PC-3 (cell line): ENCODE measurements at places on chromosomes 5 and 9. TPM values are rescaled to one million over a fixed set of nuclear protein-coding genes. Genes with fewer than 3 reads are reported as not detected.

LMAN2 gene
- total RNA-seq, result 310 and 369 TPM in 2 replicates

NUTM2G gene
- total RNA-seq, result not detected in 2 replicates

CCL21 gene
- not detected in 2 replicates for total RNA-seq

ARSI gene
- total RNA-seq, result 5.9 and 6.3 TPM in 2 replicates

SPATA31A3 gene
- total RNA-seq, result not detected in 2 replicates

HRH2 gene
- not detected in 2 replicates for total RNA-seq

IQGAP2 gene
- not detected in 2 replicates for total RNA-seq

CLIC3 gene
- total RNA-seq, result 1.4 and 4.3 TPM in 2 replicates

PCDHGA2 gene
- total RNA-seq, result not detected in 2 replicates

KIF24 gene
- 4.7 and 5.0 TPM in 2 replicates for total RNA-seq

DRD1 gene
- total RNA-seq, result not detected in 2 replicates

PCDHGA6 gene
- 1.3 and 1.6 TPM in 2 replicates for total RNA-seq

ATP6V0E1 gene
- total RNA-seq, result 154 and 162 TPM in 2 replicates

BHMT2 gene
- total RNA-seq, result not detected in 2 replicates

SLC4A9 gene
- total RNA-seq, result 0.29 TPM in 1 of 2 replicates, not detected in the other

DNA sequence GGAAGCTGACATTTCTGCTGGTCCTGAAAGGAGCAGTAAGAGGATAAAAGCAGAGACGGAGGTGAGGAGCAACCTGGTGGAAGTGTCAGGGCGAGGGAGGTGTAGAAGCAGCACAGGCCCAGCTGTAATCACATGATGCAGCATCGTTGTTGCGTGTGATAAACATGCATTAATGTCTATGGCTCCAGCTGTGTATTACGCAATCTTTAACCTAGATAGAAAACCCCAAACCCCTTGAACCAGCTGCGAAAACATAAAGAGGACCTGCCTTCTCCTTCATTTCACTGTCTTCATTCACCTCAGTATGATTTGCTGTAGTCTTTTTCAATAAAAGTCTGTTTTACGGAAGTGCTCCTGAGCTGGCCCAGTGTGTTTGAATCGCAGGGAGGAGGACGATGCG lies 162.9 kb downstream of the NTRK2 start:
- no peak overlapping the region for H3K27ac ChIP-seq
- no peaks in the 10 kb centered on the region for H3K4me1 ChIP-seq
- H3K36me3 ChIP-seq, result no peaks in the 10 kb centered on the region
- no peaks in the 10 kb centered on the region for H3K27me3 ChIP-seq
- no peak overlapping the region for H3K4me3 ChIP-seq

- no peaks in the 10 kb centered on the region for H3K27me3 ChIP-seq
- H3K36me3 ChIP-seq, result no peaks in the 10 kb centered on the region
- H3K4me3 ChIP-seq, result peak overlapping the region; percentile 50
- H3K27ac ChIP-seq, result peak overlapping the region; percentile 95
- peaks cover 64% of the 10 kb centered on the region for H3K4me1 ChIP-seq
Observed at GRCh38 chr5:172777881-172778814, 7.2 kb upstream of the DUSP1 start.

DNA sequence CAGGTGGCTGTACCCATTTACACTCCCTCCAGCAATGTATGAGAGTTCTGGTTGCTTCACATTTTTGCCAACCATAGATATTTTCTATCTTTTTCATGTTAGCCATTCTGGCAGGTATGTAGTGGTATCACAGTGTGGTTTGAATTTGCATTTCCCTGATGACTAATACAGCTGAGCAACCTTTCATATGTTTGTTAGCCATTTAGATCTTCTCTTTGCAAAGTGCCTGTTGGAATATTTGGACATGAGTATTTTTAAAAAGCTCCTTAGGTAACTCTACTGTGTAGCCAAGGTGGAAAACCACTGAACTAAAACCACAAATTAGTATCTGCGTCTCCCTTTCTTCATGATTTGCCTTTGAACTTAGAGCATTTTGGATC lies 31.9 kb downstream of the IRF1 start:
- H3K4me3 ChIP-seq, result no peak overlapping the region
- peak; percentile 57 for DNase-seq
- no peaks in the 10 kb centered on the region for H3K36me3 ChIP-seq

DNA sequence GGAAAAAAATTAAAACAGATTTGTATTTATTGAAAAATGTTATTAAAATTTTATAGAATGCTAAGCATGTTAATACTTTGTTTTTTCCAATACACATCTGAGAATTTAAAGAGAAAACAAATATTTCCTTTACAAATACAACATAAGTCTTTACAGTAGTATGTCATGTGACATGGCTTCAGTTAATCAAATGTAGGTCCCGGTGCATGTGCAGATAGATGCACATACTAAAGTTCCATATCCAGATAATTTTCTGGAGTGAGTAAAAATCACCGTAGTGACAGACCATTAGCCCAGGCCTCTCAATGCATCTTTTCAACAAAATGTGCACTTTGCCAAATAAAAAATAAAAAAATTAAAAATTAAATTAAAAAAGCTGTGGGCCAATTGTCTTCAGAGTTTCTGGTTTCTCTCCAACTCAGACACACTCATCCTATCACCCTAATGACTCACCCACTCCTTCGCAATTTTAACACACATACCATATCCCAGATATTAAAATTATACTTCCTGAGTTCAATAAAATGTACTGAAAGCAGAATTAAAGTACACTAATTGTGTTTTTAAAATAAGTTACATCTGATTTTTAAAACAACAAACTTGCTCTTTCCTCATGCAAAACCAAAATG lies 508.1 kb downstream of the NR2F1-AS1 start:
- DNase-seq, result peak; percentile 70
- peaks cover 49% of the 10 kb centered on the region for H3K4me1 ChIP-seq
- peak overlapping the region; percentile 88 for H3K27ac ChIP-seq
- H3K36me3 ChIP-seq, result no peaks in the 10 kb centered on the region

DNA sequence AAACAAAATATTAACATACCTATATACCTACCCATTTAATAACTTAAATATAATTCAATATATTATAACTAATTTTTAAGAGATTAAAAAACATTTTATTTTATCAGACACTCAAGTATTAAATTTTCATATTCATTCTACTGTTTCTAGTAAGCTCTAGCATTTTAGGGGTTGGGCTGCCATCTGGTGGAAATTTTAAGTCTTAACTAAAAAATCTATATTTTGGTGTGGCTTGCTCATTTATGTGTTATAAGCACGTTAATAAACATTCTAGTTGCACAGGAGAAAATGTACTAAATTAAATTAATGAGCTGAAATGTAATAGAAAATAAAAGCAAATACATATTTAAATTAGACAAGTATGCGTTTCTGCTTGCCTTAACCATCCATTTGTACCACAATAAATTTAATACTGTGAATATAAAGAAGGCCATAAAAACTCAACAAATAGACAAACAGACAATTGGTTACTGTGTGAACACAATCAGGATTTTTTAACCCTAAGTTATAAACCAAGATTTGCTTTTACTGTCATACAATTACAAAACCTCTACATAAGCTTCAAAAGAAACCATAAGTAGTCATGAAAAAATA lies 1728.3 kb upstream of the CDH9 start:
- H3K27me3 ChIP-seq, result no peaks in the 10 kb centered on the region
- no peaks in the 10 kb centered on the region for H3K36me3 ChIP-seq

GRCh38 chr9:93895535-93895934 lies 59.6 kb downstream of the BARX1 start:
- no peaks in the 10 kb centered on the region for H3K27me3 ChIP-seq
- H3K4me3 ChIP-seq, result no peak overlapping the region
- H3K36me3 ChIP-seq, result no peaks in the 10 kb centered on the region
- H3K4me1 ChIP-seq, result no peaks in the 10 kb centered on the region
- no peak overlapping the region for H3K27ac ChIP-seq

- no peaks in the 10 kb centered on the region for H3K36me3 ChIP-seq
- no peak overlapping the region for H3K27ac ChIP-seq
- H3K4me1 ChIP-seq, result no peaks in the 10 kb centered on the region
- H3K27me3 ChIP-seq, result no peaks in the 10 kb centered on the region
Observed at GRCh38 chr9:24391095-24391494, 154.6 kb downstream of the IZUMO3 start.

GRCh38 chr5:81315336-81315735 lies 13.9 kb downstream of the ZCCHC9 start:
- no peaks in the 10 kb centered on the region for H3K4me1 ChIP-seq
- no peak overlapping the region for H3K27ac ChIP-seq
- peak; percentile 9 for DNase-seq
- H3K4me3 ChIP-seq, result no peak overlapping the region
- H3K27me3 ChIP-seq, result no peaks in the 10 kb centered on the region
- peaks cover 5% of the 10 kb centered on the region; the same call in 1 of the 2 replicates for H3K36me3 ChIP-seq

DNA sequence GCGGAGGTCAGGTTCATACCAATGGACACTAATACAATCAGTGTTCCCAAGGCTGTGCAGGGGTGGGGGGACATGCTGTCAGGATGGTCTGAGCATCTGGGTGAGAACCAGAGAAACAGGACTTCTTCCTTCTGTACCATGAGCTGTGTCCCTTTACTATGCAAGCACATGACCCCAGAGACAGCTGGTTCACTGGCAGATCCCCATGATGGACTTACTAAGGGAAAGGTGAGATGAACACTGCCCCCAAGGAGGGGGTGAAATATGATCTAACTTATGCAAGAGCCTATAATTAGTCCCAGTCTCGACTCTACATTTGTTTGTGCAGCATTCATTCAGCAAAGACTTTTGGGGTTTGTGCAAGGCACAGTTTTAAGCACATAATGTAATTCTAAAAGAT lies 91.4 kb downstream of the LIFR start:
- H3K4me1 ChIP-seq, result peaks cover 55% of the 10 kb centered on the region
- no peak overlapping the region for H3K4me3 ChIP-seq
- no peaks in the 10 kb centered on the region for H3K27me3 ChIP-seq
- no peak for DNase-seq

- H3K27ac ChIP-seq, result no peak overlapping the region
- DNase-seq, result no peak
- H3K36me3 ChIP-seq, result peaks cover 13% of the 10 kb centered on the region
- H3K4me3 ChIP-seq, result no peak overlapping the region
Observed at GRCh38 chr9:132381966-132382541, 24.6 kb downstream of the TTF1 start.

DNA sequence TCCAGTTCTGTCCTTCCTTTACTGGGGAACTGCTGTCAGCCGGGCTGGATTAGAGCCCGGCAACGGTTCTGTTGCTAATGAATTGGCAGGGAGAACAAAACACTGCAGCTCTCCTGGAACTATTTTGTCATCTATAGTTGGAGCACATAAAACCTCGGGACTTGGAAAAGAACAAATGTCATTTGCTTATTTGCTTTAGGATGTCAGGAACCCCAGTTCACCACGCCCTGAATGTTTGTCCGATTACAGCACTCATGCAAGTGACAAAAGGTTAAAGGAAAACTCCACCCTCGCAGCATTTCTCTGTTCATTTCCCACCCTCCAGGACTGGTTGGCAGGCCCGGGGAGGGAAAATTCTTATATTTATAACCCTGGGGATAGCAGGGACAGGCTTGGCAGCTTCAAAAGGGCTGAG lies 66.4 kb upstream of the PLPP1 start:
- H3K27me3 ChIP-seq, result no peaks in the 10 kb centered on the region
- H3K4me1 ChIP-seq, result peaks cover 53% of the 10 kb centered on the region
- peak; percentile 85 for DNase-seq
- no peaks in the 10 kb centered on the region for H3K36me3 ChIP-seq
- peak overlapping the region; percentile 95 for H3K27ac ChIP-seq

GRCh38 chr5:24353611-24354010 lies 291.2 kb downstream of the CDH10 start:
- no peaks in the 10 kb centered on the region for H3K4me1 ChIP-seq
- no peaks in the 10 kb centered on the region for H3K36me3 ChIP-seq
- H3K4me3 ChIP-seq, result no peak overlapping the region
- no peaks in the 10 kb centered on the region for H3K27me3 ChIP-seq

DNA sequence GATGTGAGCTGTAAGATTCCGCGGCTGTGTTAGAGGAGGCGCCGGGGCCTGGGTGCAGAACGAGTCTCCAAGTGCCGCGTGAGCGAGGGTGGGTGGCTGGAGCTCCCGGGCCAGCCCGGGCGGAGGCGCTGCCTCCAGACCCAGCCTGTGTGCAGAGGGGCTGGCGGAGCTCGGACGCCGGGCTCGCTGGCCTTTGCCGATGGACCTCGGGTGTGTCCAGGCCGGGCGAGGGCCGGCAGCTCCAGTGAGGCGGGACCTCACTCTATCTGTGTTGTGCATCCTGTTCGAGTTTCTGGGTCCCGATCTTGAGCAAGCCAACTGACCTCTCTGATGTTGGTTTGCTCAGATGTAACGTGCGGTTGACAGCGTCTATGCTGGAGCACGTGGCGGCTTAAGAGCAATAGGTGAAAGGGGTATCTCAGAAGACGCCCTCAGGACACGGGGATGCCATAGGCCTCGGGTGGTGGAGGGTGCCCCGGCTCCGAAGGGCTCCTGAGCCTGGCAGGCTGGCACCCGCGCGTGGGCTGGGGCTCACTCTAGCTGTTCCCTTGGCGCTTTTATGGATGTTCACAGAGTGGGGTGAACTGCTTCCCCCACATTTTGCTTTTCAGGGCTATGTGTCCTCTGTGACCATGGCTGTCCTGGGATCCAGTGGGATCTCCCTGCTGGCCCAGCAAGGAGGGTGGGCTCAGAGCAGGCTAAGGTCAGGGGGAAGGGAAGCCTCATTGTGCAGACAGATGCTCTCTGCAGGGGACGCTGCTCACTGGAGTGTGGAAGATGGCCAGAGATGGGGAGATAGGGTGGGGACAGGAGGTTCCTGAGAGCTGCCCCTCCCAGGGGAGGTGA lies 69.8 kb downstream of the MRPL36 start:
- H3K27me3 ChIP-seq, result peaks cover 57% of the 10 kb centered on the region
- H3K4me3 ChIP-seq, result no peak overlapping the region
- H3K27ac ChIP-seq, result no peak overlapping the region
- DNase-seq, result no peak

GRCh38 chr9:120846906-120847305 lies 4.2 kb upstream of the PSMD5 start:
- no peaks in the 10 kb centered on the region for H3K36me3 ChIP-seq
- H3K4me1 ChIP-seq, result no peaks in the 10 kb centered on the region; the same call in 1 of the 2 replicates
- H3K27me3 ChIP-seq, result no peaks in the 10 kb centered on the region
- H3K4me3 ChIP-seq, result no peak overlapping the region

GRCh38 chr5:132093271-132093670 lies 19.7 kb downstream of the CSF2 start:
- H3K4me1 ChIP-seq, result peaks cover 45% of the 10 kb centered on the region
- no peak overlapping the region for H3K4me3 ChIP-seq
- no peaks in the 10 kb centered on the region for H3K27me3 ChIP-seq
- H3K27ac ChIP-seq, result peak overlapping the region; percentile 93
- no peaks in the 10 kb centered on the region for H3K36me3 ChIP-seq

DNA sequence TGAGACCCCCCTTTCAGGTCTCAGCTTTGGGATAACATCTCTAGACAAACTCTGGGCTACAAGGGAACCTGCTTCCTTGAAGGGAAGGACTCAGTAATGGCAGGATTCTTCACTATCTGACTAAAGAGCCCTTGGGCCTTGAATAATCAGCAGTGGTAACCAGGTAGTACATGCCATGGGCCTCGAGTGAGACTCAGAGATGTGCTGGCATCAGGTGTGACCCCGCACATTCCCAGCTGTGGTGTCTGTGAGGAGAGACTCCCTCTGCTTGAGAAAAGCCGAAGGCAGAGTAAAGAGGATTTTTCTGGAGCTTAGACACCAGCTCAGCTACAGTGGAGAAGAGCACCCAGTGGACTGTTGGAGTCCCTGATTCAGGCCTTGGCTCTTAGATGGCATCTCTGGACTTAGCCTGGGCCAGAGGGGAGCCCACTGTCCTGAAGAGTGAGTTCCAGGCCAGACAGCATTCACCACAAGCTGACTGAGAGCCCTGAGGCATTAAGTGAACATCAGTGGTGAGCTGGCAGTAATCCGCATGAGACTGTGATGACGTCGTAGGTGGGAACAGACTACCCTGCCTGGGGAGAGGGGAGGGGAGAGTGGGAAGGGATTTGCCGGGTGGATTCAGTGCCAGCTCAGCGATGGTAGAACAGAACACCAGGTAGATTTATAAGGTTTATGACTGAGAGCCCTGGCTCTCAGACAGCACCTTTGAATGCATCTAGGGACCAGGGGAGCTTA lies 5.3 kb upstream of the ZNF782 start:
- H3K27me3 ChIP-seq, result no peaks in the 10 kb centered on the region
- H3K4me3 ChIP-seq, result peak overlapping the region; percentile 14; the same call in 1 of the 2 replicates
- peak overlapping the region; percentile 84 for H3K27ac ChIP-seq
- H3K36me3 ChIP-seq, result no peaks in the 10 kb centered on the region
